ENCODE measurements at places on chromosomes 5 and 9.

GRCh38 chr5:64149857-64150521 lies 15.7 kb upstream of the RNF180 start:
- no peak for DNase-seq

GRCh38 chr9:136204145-136204805 lies 653 bp downstream of the LHX3 start:
- DNase-seq = no peak

- no peak for DNase-seq
Measured at GRCh38 chr9:89680547-89681467, 76.0 kb downstream of the GADD45G start.

DNA sequence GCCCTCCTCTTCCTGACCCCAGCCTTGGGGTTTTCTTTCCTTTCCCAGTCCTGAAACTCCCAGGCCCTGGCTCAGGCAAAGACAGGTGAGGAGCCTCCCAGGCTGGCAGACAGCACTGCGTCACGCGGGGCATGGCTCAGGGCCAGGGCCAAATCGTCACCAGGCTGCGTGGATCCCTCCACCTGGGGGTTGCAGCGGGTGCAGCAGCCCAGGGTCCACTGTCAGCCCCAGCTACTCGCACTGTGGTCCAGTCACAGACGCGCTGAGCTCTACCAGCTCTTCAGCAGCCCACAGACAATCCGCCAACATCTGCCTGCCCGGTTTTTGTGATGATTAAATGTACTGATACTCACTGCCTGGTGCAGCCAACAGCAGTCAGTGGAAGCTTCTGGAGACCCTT lies 12.1 kb downstream of the FAM78A start:
- DNase-seq = no peak

Data from T-helper 17 cell (primary cell).